Keratinocyte (primary cell): ENCODE measurements at places on chromosomes 5 and 9.

- no peak overlapping the region for H3K27ac ChIP-seq
- H3K27me3 ChIP-seq = no peaks in the 10 kb centered on the region
- H3K4me1 ChIP-seq = no peaks in the 10 kb centered on the region
These were observed 309.8 kb upstream of the IRX4 start for GRCh38 chr5:2192496-2192895.

DNA sequence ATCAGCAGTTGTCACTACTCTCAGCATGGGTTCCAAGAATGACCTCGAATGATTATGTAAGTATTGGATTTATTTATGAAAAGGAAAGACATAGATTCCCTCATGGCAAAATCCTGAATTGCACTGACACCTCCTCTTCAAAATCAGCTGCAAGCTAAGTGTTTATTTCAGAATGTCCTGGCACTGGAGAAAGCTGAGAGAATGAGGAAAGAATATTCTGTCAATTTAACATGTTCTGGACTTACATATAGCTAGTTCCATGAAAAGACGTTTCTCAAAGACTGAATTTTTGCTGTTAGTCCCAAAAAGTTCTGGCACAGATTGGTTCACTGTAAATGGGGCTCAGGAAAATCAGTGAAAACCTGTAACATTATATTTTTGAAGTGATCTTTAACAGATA lies 120.3 kb downstream of the NREP start:
- no peak overlapping the region for H3K27ac ChIP-seq
- H3K4me1 ChIP-seq = peaks cover 8% of the 10 kb centered on the region
- no peaks in the 10 kb centered on the region for H3K36me3 ChIP-seq
- H3K4me3 ChIP-seq = no peak overlapping the region

GRCh38 chr9:18798106-18798505 lies 234.9 kb downstream of the SAXO1 start:
- no peak for DNase-seq
- no peak overlapping the region for H3K4me3 ChIP-seq
- no peaks in the 10 kb centered on the region for H3K36me3 ChIP-seq
- H3K27ac ChIP-seq = no peak overlapping the region

GRCh38 chr5:142283304-142283703 lies 41.5 kb downstream of the SPRY4 start:
- H3K4me1 ChIP-seq = peaks cover 25% of the 10 kb centered on the region
- no peaks in the 10 kb centered on the region for H3K36me3 ChIP-seq
- peak; percentile 62 for DNase-seq
- H3K4me3 ChIP-seq = no peak overlapping the region
- no peak overlapping the region for H3K27ac ChIP-seq
- H3K27me3 ChIP-seq = no peaks in the 10 kb centered on the region

GRCh38 chr9:130995086-130996011 lies 13.6 kb upstream of the LAMC3 start:
- H3K36me3 ChIP-seq = no peaks in the 10 kb centered on the region
- DNase-seq = no peak
- no peak overlapping the region for H3K4me3 ChIP-seq
